Stimulated activated CD4-positive, alpha-beta T cell treated with anti-CD3 and anti-CD28 coated beads, Interleukin-1b, Interleukin-23, amount 100 ng/mL, for 1 hour (primary cell): ENCODE measurements at places on chromosomes 16 and 17.

- no peak for DNase-seq
Observed at GRCh38 chr16:86567701-86568581, 1.3 kb downstream of the FOXC2 start.

DNA sequence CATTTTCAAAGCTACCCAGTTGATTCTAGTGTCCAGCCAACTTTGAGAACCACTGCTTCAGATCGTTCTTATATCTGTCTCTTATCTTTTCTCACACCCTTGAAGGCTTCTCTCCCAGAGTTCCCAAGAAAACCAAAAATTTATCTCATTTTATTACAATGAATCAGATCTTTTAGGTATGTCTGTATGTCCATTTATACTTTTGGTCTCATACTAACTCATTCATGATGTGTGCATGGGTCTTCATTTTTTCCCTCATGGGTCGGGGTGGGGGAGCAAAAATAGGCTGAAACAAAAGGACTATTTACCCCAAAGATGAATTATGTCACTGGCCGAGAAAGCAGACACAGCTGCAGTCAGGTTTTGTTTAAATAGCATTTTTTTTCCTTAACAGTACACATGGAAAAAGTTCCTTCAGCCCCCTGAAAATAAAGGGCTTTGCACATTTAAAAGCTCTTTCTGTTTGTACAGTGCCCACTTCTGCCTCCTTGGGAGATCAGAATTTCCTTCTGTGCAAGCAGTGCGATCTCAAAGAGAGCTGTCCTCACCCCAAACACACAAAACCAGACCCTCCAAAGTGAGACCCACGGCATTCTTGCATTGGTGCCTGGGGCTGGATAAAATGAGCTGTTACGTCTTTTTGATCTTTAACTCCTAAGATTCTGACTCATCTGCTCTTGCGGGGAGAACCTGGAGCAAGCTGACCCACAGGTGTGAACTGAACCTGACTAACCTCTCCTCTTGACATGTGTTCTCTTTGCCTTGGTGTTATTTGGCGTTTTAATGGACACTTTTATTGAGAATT, 251.2 kb upstream of the ELAC2 start:
- DNase-seq = no peak

DNA sequence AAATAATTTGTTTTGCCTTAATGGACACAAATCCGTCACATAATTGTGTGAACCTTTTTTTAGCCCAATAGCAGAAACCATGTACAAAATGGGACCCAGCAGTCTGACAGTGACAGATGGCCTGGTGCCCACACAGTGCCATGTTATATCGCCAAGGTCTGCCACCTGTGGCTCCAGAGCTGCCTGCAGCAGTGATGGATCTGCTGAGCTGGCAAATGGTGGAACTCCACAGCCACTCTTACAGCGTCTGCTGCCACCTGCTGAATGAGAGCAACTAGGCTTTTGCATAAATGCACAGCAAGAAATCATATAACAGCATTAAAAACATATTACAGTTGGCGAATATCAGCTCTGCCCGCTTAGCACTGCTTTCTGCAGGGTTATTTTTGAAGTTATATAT, 59.4 kb downstream of the NUP93 start:
- DNase-seq = no peak

DNA sequence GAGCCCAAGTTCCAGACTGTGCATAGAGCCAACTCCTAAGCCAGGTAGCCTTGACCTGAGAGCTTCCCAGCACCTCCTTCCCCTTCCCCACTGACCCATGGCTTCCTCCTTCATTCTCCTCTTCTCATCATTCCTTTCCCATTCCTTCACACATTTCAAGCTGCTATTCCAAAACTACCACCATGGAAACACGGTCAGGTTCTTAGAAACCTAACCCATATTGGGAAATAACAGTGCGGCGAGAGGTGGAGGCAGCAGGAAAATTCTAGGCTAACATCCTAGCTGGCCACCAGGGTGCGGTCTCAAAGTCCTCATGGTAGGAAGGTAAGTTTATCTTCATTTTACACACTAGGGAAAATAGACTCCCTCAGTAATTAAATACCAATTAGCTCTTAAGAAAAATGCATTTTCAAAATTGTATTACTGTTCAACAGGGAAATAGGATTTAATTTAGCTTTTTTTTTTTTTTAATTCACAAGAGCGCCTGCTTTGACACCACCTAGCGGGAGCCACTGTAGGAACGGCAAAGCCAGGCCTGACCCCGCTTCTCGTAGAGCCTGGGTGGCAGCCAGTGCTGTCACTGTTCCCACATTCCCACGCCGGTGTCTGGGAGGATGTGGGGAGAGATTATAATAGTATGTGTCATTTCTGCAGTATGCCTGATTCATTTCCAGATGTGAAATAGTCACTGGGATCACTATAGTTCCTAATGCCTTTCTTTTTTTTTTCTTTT, 14.0 kb upstream of the SPHK1 start:
- no peak for DNase-seq

- DNase-seq = no peak
Observed at GRCh38 chr17:6191405-6192324, 121.5 kb downstream of the WSCD1 start.
